Stimulated activated naive CD8-positive, alpha-beta T cell treated with anti-CD3 and anti-CD28 coated beads, Interleukin-15, Interleukin-2, amounts not matched to agents 100 U/mL and 50 U/mL, for 24 hours (primary cell): ENCODE measurements at places on chromosomes 6 and 20.

DNA sequence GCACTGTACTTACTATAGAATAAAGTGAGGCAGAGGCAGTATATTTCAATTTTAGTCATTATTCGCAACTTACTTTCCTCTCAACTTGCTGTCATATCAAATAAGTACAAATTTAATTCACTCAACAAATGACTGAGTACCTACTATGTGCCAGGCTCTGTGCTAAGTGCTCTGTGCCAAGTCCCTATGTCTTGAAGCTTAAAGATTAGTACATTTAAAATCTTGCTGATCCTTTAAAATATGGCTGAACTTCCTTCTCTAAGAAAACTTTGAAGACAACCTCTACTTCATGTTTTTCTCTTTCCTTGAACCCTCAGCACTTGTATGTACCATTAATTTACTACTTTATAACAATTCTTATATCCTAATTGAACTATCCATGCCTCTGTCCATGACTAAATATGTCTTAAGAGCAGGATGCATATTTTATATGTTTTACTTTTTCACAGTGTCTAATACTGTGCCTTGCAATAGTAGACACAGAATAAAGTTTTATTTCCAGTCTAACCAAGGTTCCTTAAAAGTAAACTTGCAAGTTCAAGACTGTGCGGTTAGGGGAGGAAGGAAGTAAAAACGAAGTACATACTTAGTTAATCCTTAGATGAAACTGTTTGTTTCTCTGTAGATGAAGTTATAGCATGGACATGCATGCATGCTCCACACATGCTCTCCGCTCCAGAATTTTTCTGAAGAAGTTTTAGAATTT lies 10.0 kb upstream of the LATS1 start:
- no peak for DNase-seq

GRCh38 chr20:8220716-8221115 lies 88.7 kb downstream of the PLCB1 start:
- DNase-seq: no peak

- no peak for DNase-seq
Measured at GRCh38 chr6:170294813-170295509, 4.1 kb upstream of the DLL1 start.

- no peak for DNase-seq
Measured at GRCh38 chr20:13611611-13612125, 27.1 kb downstream of the TASP1 start.

DNA sequence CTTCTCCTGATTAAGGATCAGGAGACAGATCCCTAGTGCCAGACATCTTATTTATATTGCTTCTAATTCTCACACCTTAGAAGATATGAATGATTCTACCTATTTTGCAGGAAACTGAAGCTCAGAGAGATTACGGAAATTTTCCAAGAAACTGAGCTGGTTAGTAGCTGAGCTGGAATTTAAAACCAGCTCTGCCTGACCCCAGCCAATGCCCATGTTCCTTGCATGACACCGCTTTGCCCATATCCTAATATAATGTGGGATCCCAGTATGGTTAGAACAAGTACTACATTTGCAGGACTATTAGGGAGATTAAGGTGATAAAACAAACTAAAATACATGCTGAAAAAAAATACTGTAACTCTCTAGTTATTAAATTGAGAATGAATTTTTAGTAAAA lies 1.9 kb downstream of the TMEM30A start:
- DNase-seq: no peak

DNA sequence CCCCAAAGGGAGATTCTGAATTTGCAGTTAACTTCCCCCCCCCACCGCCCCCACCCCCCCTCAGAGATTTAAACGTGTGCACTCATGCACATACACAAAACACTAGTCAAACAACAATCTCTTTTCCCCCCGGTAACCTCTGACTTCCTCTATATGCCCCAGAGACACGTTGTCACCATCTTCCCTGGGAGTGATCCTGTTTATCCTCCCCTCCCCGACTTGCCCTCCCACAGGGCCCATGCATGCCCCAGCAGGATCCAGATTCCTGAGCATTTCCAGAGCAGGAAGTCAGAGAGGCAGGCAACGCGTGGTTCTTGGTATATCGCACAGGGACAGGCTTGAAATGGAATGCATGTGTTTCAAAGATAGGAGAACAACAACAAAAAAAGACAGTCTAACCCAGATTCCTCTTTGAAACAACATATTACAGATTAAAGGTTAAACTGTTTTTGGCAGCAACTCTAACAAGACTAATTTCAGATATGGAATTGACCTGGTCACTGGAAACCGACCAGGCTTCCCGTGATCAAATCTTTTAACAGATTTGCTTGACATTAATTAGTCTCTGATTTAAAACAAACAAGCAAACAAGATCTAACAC lies 1.3 kb downstream of the BLCAP start:
- DNase-seq: no peak
